ENCODE measurements at places on chromosomes 2 and 18.

DNA sequence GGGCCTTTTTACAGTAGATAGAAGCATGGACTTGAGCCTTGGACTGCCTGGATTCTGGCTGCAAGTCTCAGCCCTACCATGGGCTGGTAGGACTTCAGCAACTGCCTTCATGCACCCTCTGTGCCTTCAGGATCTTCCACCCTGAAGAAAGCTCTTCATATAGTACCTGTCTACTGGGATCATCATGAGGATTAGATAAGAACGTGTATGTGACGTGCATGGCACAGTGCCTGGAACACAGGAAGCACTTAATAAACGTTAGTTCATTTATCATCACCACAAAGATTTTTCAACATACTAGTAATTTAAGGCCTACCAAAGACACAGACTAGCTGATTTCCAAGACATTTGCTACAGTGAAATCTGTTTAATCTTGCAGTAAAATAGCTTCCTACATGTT, 53.2 kb upstream of the ITM2C start:
- DNase-seq, result no peak

DNA sequence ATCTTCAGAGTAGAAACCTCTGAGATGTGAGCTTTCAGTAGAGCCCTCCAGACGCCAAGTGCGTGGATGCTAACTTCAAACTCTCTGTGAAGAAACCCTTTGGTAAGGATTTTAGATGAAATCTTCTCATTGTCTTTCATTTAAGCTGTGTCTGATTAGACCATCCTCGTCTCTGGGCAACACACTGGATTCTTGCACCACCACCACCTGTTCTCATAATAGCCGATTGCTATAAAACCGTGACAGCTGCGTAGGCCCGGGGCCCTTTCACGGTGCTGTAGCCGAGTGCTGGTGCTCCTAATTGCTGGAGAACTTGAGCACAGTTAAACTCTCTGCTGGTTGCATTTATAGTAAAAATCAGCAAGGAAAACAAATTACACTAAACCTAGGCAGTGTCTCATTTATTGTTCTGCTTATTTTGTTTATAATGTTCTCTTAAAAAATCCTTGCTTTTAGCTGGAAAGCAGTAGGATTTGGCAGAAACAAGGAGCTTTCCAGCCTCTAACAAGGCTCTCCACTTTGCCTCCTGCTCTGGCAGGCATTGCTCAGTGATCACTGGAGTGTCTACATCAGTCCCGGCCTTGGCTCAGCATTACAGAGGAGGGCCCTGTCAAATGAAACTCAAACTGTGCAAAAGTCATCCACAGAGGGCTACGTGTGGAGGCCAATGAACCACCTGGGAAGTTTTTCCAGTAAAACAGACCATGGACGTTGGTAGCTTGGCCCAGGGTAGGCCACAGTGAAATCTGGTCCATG, 40.9 kb upstream of the MBP start:
- no peak for DNase-seq

DNA sequence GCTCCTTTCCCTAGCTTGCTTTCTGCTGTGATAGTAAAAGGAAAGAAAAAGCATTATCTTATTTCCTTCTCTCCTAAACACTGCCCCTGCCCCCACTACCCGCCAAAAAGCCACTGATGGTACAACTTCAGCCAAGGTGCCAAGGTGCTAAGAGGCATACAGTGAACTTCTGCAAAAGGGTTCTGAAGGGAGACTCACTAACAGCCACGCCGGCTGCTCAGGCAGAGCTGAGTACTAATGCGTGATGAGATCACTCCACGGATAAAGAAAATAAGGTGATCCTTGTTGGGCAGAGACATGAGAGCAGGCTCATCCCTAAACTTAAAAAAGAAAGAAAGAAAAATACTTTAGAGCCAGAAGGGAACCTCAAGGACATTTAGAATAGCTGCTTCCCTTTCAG, 60.5 kb upstream of the PXDN start:
- no peak for DNase-seq

GRCh38 chr2:232137356-232138147, 176.0 kb downstream of the DIS3L2 start:
- DNase-seq, result no peak

DNA sequence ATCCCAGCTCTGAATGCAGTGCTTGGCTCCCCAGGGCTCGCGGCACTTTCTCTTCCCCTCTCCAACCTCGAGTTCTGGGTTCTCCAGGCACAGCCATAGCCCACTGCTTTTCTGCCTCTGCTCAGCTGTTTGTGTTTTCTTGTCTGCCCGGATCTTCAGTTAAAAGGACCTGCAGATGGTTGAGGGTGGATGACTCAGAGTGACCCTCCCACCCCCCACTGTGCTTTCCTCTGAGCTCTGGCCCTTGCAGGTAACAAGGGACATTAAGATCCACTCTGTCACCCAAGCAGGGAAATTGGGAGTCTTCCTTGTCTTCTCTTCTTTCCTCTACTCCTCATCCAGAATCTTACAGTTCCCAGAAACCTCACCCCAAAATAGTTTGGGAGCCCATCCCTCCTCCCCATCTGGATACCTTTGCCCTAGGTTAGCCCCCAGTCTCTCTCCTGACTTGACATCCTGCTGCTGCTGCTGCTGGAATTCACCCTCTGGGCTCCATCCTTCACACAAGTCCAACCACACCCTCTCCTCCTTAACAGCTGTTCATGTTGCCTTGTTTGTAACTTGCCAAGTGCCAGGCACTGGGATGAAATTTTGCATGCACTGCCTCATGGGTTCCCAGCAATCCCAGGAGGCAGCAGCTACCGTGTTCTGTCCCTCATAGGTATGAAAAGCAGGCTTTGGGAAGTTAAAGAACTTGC, 157.9 kb upstream of the TTC39C start:
- peak; percentile 25 for DNase-seq

- DNase-seq, result no peak
These were observed 155.9 kb downstream of the FMNL2 start for GRCh38 chr2:152490686-152491455.

Data from large intestine (tissue), 12 donors.